ENCODE measurements at places on chromosomes 6 and 20.

GRCh38 chr20:23229989-23230388, 120.6 kb upstream of the NXT1 start:
- DNase-seq = no peak

- DNase-seq = no peak
Measured at GRCh38 chr20:6768228-6769140, 998 bp downstream of the BMP2 start.

DNA sequence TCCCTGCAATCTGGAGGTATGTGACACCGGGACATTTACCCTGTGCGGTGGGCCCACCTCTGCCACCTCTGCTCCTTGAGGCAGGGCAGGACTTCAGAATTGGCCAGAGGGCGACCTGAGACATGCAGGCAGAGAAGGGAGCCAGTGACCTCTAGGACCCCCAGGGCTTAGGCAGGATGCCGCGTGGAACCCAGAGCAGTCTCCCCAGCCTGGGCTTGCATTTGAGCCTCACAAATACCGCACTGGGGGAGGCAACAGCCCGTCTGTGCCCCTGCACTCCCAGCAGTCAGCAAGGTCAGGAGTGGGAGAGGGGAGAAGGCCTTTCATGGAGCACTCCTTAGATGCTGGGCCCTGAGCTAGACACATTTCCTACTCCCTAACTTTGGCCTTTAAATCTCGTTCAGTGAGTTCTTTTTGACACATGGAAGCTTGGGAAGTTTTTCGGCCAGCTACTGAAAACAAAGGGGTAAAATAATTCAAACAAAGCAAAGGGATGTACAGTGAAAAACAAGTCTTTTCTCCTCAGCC, 41.7 kb downstream of the C20orf203 start:
- no peak for DNase-seq

DNA sequence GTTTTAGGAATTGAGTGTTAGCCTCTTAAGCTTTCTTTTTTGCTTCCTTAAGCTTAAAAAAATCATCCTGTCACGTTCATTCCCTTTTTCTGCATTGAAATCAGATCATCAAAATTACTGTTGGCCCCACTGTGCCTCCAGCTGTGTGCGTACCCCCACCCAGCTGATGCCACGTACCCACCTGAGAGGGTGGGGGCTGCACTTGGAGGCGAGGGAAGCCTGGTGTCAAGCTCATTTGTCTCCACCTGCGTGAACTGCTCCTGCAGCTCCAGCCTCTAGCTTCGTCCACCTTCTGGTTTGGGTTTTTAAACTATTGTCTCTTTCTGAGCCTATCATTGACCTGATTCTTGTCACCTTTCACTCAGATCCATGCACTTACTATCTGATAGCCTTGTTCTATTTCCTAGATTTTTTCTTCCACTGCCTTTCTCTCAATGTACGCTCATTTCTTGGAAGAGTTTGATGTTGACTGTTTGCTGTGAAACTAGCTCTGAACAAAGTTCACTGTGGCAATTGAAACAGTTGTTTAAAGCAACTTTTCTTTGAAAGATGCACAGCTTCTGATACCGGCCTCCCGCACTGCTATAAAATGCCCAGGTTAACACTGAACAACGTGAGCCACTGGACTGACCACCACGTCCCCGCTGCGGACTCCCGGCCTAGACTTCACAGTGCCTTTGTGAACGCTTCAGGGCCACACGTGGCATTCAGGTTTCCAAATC, 30.0 kb upstream of the IRF4 start:
- DNase-seq = no peak

- DNase-seq = no peak
Measured at GRCh38 chr6:10237298-10238038, 177.4 kb downstream of the TFAP2A start.

DNA sequence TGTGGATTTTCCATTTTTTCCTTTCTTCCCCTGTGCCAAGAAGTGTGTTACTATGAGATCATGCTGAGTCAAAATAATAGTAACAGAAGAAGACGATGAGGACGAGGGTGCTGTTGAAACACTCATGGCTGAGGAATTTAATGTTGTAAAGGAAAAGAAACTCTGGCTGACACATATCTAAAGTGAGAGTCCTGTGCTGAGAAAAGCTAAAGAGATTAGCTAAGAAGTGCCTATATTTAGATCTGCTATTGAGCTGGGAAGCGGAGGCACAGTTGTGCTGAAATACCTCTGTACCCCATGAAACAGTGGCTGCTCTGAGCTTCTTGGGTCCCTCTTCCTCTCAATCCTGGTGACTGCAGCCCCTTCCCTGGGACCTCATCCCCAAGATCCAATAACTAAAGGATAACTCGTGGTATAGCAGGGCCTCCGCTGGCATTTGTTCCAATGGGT, 1.1 kb upstream of the SYTL3 start:
- no peak for DNase-seq

DNA sequence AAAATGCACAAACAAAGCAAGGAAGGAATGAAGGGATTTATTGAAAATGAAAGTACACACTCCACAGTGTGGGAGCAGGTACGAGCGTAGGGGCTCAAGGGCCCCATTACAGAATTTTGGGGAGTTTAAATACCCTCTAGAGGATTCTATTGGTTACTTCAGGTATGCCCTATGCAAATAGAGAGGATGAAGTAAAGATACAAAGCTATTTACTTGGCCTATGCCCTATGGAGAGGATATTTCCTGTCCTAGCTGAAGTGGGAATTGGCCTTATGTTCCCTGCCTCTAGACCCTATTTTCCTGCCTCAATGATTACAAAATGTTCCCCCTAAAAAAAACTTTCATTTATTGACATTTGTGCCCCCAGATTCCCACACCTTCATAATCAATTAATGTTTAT, 59.7 kb upstream of the ASIP start:
- no peak for DNase-seq

DNA sequence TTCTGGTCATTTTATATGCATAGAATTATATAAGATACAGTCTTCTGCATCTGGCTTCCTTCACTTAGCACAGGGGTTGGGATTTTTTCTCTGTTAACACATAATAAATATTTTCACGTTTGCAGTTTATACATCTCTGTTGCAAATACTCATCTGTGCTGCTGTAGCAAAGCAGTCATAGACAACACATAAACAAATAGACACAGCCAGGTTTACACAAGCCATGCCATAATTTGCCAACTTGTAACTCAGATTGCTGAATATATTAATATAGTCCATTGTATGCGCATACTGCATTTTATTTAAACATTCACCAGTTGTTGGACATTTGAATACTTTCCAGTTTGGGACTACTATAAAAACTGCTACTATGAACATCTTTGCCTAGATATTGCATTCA, 35.0 kb downstream of the LMBRD1 start:
- no peak for DNase-seq

GRCh38 chr20:38534756-38535155, 46.2 kb upstream of the ADIG start:
- DNase-seq = no peak

DNA sequence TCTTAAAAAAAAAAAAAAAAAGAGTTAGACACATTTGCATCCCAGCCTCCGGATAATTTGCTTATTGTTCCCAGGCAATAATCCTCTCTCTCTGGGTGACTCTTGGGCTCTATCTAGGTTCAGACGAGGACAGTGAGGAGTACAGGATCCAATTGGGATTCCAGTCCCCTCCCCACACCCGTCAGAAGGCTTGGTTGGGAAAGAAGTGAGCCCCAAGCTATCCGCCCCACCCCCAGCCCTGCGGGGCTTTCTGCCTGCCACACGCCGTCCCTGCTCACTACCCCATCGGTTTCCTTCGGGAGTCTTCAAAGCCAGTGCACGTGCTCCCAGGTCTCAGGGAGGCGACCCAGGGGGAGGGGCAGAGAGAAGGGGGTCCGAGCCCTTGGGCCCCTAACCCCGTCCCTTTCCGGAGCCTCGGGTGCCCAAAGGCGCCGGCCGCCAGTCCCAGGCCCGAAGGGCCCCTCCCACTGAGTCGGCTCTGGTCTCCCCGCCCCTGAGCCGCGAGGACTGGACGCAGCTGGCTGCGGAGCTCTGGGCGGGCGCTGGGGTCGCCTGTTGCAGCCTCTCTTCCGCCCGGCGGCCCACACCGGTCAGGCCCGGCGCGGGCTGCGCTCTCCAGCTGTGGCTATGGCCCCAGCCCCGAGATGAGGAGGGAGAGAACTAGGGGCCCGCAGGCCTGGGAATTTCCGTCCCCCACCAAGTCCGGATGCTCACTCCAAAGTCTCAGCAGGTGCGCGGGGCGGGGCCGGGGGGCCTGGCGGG, 2.5 kb downstream of the MYMX start:
- peak; percentile 23 for DNase-seq

DNA sequence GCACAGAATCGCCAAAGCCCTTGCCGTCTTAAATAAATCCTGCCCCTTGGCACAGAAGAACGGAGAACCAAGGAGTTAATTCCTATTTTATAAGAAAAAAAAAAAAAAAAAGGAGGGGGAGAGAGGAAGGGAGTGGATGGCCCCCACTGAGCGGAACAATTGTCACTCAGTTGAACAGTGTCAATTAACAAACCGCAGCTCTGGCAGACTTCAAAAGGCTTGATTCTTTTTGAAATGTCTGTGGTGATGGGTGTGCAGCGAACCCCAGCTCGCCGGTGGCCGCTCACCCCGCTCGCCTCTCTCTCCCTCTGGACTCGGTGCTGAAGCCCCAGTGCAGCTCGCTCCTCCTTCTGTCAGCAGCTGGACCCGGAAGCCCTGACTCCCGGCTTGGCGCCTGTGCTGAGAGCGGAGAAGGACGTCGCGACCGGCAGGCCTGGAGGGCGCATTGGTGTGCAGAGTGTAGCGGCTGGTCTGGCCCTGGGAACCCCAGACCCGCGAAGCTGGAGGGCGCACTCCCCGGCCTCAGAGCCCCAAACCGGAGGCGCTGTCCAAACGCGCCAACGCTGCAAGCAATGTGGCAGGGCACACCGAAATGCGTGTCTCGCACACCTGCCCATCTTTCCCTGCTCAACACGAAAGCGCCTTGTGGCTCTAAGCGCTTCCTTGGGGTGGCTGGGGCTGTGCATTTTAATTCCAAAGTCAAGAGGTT, 3.4 kb downstream of the LINC00237 start:
- DNase-seq = no peak
